ENCODE measurements at places on chromosomes 5 and 9.

DNA sequence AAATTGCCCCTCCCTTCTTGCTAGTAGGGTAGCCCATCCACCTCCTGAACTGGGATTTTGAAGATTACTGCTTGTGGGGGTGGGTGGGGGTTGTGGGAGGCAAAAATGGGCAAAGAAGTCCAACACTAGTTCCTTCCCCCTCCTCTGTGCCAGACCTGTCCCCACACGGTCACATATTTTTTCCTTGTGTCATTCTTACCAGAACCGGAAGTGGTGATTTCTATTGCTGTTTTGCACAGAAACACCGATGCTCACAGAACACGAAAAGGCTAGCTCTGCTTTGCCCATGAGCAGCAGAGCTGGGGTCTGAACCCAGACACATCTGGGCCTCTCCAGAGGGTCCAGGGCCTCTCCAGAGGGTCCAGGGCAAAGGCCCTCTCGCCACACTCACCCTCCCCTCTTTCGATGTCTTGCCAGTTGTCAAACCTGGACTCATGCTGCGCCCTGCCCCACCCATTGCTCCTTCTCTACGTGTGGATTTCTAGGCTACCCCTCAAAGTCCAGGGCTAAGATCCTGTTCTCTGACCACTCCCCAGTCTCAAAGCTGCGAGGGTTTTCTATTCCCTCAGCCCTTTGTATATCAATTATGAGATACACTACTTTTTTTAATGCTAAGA lies 264.4 kb upstream of the MSX2 start:
- DNase-seq, result no peak

DNA sequence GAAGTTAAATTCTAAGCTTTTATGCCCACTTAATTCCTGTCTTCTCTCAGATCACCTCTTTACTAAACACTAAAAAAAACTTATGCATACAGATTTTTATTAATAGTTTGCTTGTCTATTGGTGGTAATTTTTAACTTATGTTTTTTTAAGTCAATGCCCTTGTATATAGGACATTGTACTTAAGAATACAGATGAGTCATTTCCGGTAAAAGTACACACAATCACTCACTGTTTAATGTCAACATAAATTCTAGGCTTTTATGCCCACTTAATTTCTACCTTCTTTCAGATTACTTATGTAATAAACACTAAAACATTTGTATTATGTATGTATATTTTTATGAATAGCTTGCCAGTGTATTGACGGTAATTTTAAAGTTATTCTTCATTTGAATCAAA lies 872.8 kb upstream of the CDH9 start:
- DNase-seq, result no peak

GRCh38 chr9:127197861-127198430 lies 66.6 kb upstream of the GARNL3 start:
- no peak for DNase-seq

DNA sequence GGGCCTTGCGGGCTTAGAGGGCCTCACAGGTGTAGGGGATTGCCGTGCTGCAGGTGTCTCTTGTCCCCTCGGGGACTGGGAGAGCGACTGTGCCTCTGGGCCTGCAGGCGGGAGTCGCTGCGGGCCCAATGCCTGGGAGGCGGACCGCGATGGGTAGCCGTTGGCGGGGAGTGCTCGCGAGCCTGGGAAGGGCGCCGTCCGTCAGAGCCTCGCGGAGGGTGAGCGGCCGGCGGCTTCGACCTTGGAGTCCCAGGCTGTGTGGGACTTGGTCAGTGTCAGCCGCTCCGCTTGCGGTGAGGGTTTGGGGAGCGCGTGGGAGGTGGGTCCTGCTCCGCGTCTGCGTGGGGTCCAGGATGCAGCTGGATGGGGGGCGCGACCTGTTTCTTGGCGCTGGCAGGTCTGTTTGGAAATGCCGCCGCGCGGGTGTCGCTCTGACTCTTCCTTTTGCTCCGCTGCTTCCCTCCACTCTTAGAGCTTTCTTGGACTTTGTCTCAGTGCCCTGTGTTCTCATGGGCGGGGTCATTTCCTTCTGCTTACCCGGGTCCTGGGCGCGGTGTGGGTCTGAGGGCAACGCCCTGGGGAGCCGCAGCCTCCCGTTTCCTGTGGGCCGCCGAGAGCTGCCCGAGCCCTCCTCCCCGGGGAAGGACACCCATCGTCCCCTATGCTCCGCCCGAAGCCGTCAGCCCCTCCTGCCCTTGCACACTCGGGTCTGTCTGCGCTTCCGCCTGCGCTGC lies 88.9 kb upstream of the CACNA1B start:
- DNase-seq, result no peak

GRCh38 chr5:61915646-61916045 lies 390.4 kb upstream of the KIF2A start:
- DNase-seq, result no peak

DNA sequence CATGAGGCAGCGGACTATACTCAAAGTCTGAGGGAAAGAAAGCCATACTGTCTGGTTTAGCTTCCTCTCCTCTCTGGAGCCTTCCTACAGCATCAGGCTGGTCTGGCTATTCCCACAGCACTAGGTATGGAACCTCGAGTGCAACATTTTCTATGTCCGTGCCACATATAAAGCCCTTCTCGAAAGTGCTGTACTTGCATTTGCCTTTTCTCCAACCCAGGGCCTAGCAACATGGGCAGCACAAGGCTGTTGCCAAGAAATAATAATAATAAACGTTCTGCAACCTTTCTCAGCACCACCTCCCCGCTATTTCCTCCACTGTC lies 804 bp downstream of the MED10 start:
- DNase-seq, result no peak

DNA sequence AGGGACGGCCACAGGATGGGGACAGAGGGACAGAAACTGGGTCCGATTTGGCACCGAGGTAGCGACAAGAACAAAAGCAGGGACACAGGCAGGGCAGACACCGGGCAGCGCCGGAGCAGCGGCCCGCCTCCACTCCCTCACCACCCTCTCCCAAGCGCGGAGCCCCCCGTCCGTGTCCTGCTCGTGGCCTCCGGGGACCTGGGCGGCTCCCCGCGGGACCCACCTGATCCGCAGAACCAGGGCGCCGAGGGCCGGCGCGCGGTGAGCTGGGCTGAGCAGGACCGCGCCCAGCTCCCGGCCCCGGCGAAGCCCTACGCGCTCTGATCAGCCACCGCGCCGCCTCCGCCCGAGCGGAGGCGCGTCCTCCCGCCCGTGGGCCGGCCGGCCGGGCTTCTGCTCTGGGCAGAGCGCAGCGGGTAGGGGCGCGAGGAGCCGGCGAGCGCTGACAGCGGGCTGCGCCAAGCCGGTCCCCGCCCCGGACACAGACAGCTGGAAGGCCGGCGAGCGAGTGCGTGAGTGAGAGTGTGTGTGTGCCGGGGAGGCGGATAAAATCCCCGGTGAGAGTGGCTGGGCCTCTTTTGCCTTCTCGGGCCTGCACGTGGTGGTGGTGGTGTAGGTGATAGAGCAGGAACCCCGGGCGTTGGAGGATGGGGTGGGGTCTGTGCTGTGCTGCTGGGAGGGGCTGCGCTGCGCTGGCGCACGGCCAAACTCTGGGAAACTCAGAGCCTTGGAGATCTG lies at the start of gene GGTA1:
Gene GGTA1, minus strand, starts transcription at position 418 of the 738 bp plus-strand sequence. CDS start 31,922 bp downstream, outside the sequence.
- no peak for DNase-seq

GRCh38 chr5:172412724-172413286 lies 41.5 kb downstream of the SH3PXD2B start:
- peak; percentile 6 for DNase-seq

DNA sequence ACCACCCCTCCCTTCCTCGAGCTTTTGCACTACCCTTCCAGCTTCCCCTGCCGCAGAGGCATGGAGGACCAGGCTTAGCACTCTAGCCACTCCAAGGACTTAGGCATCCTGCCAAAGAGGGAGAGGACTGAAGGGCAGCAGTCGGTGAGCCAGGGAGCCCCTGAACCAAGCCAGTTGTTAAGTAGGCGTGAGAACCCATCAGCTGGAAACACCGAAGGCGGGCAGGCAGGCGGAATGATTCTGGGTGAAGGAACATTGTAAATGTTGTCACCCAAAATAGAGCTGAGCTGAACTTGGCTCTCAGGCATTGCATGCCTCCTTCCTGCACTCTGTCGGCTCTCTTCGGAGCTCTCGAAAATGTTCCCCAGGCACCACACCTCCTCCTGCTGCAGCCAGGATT lies 42.8 kb downstream of the NRG2 start:
- no peak for DNase-seq

GRCh38 chr9:132572921-132573320 lies 9.5 kb upstream of the BARHL1 start:
- no peak for DNase-seq

GRCh38 chr9:77291714-77292113 lies 114.4 kb downstream of the VPS13A start:
- no peak for DNase-seq

DNA sequence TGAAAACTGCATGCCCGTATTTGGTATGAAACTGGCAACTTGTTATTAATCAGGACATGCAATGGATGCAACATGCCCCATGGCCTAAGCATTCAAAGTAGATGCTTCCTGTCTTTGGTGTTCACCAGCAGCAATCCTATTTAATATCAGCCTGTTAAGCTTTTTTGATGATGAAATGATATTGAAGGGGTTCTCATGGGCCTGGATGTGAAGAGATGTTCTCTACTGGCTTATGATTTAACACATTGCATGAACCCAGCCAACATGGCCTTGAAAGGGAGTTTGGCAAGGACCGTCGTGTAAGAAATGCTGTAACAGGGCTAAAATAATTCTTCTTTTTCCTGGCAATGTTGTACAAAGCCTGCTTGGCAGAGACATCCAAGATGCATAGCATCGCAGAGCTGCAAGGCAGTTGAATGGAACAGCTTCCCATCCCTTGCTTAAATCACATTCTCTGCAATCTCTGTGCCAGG lies 111.2 kb downstream of the SMARCA2 start:
- no peak for DNase-seq

DNA sequence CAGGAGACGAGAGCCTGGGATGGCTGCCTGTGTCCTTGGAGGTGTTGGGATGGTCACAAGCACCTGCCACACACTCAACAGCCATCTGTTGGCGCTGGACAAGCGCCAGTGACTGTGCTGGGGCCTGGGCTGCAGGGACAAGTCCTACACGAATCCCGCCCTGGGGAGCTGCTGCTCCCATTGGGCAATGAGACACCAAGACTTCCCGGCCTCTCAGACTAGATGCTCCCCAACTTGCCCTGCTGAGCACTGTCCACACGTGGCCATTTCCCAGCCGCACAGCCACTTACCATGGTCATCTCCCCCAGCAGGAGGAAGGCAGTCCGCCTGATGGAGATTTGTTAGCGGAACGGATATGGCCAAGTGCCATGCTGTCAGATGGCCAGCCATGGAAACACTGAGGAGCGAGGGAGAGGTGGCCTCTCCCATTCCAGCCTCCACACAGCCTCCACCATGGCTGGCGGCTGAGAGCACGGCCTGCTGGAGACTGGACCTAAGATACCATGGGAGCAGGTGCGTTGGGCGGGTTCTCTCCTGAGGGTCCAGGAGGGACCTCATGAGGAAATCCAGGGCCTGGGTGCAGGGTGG lies 43.9 kb downstream of the PRRT1B start:
- DNase-seq, result no peak

- peak; percentile 47 for DNase-seq
Observed at GRCh38 chr5:116574367-116575325, at the start of gene SEMA6A. TSS of gene SEMA6A (minus strand) at chr5:116574823. CDS start at chr5:116504944, 69,879 bp downstream.

GRCh38 chr9:69018737-69019136 lies 4.8 kb upstream of the PRKACG start:
- no peak for DNase-seq

DNA sequence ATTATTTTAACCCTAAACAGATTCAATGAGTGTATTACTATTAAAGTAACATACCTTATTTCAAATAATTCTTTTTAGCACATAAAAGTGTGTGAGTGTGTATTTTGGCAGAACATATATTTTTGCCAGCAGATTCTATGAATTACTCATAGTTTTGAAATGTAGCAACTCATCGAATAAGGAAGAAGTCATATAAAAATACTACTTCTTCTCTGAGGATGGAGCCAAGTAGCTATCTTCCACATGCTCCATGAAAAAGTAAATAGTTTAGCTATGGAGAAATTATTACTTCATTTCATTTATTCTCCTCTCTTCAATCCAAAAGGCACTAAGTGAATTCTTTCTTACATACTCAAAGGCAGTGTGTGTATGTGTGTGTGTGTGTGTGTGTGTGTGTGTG lies 1090.4 kb upstream of the CDH6 start:
- DNase-seq, result no peak

DNA sequence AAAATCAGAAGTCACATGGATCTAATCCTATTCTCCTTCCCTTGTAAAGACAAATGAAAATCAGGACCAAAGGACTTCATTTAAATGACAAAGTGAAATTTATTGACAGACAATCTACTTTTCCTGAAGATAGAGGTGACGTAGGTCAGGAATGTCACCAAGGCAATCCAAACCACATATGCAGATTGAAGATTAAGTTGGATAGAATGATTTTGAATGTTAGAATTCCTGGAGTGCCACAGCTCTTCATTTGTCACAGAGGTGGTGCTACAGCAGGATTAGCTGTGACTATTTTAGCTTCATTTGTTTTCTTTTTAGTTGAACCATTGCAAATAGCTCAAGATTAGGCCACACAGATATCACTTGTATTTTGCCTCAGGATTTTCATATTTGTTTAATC lies 736.0 kb upstream of the ARRDC3 start:
- DNase-seq, result no peak

- no peak for DNase-seq
Observed at GRCh38 chr5:96214442-96215197, 218.4 kb downstream of the PCSK1 start.

DNA sequence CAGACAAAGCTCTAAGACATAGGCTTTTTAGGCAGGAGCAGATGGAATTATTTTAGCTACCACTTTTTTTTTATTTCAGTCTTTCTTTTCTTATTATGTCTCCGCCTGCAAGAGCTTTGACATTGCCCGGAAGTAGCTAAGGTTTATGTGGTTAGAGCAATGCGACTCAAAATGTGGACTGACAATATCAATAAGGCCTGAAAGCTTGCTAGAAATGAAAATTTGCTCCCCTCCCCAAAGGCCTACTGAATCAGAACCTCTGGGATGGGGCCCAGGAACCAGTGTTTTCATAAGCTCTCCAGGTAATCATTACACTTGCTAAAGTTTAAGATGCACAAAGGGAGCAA lies 81.3 kb downstream of the SUSD1 start:
- no peak for DNase-seq

DNA sequence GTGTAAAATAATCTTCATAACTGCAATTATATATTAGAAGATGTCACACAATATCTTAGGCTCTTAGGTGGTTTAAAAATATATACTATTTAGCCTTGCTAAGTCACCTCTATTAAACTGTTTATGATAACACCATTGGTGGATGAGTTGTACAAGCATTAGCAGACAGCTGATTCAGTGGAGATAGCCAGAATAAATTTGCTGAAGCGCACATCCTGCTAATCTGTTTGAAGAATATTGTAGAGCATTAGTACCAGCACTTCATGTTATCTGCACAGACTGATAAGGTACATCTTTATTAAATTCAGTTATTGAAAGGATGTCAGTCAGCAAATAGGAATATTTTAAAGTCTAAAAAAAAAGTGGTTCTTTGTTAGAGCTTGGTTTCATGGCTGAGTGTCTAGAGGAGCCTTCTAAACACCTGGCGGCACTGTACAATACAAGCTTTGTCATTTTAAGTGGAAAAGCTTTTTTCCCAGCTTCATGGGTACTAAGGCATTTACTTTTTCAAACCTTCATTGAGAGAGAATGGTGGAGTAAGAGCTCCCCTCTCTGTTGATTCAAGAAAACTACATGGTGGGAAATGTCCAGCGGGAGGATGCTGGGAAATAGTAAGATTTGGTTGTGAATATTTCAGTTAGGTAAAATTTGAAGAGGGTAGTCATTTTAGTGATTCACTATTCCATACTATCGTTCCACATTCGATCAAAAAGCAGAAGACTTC lies 275.1 kb downstream of the SLF1 start:
- DNase-seq, result no peak
